Endothelial cell of umbilical vein (primary cell): ENCODE measurements at places on chromosomes 6 and 20. TPM values are rescaled to one million over a fixed set of nuclear protein-coding genes. Genes with fewer than 3 reads are reported as not detected.
A peak's percentile ranks its signal among the peaks of the same experiment; 100 is the strongest.

DNA sequence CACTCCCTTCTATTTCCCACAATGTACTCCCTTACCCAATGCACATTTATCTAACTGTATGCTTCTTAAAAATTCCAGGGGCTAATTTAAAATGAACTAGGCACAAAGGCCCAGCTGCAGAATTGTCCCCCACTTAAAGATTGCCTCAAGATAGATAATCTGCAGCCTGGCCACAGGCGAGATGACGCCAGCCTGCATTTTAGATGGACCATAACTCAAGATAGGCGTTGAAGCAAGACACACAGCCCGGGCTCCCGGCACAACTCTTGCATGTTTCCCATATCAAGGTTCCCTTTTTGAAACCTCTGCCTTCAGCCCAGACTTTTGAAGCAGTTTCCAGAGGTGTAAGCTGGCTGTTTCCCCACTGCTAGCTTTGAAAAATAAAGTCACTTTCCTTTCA is 3.2 kb upstream of the REPS1 start:
- H3K27ac ChIP-seq: no peak overlapping the region
- no peaks in the 10 kb centered on the region for H3K36me3 ChIP-seq
- H3K27me3 ChIP-seq: peaks cover 3% of the 10 kb centered on the region
- no peak for DNase-seq

DNA sequence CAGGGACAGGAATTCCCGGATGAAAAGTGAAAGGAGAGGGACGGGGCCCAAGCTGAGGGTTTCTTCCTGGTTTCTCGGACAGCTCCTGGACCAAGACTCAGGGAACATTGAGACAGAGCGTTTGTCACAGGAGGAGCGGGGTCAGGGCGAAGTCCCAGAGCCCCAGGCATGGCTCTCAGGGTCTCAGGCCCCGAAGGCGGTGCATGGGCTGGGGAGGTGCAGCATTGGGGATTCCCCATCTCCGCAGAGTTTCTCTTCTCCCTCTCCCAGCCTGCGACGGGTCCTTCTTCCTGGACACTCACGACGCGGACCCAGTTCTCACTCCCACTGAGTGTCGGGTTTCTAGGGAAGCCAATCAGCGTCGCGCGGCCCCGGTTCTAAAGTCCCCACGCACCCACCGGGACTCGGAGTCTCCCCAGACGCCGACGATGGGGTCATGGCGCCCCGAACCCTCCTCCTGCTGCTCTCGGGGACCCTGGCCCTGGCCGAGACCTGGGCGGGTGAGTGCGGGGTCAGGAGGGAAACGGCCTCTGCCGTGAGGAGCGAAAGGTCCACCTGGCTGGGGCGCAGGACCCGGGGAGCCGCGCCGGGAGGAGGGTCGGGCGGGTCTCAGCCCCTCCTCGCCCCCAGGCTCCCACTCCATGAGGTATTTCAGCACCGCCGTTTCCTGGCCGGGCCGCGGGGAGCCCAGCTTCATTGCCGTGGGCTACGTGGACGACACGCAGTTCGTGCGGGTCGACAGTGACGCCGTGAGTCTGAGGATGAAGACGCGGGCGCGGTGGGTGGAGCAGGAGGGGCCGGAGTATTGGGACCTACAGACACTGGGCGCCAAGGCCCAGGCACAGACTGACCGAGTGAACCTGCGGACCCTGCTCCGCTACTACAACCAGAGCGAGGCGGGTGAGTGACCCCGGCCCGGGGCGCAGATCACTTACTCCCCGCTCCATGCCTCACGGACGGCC is 54.6 kb upstream of the POLR1H start:
- H3K36me3 ChIP-seq: no peaks in the 10 kb centered on the region
- DNase-seq: no peak
- peaks cover 43% of the 10 kb centered on the region for H3K27me3 ChIP-seq

GRCh38 chr6:100459592-100460184 is 5.0 kb downstream of the SIM1 start:
- no peaks in the 10 kb centered on the region for H3K36me3 ChIP-seq
- peaks cover 18% of the 10 kb centered on the region for H3K4me1 ChIP-seq
- no peak overlapping the region for H3K27ac ChIP-seq
- no peak overlapping the region for H3K4me3 ChIP-seq
- no peak for DNase-seq

Gene GPR6
- total RNA-seq: not detected in 2 replicates

GRCh38 chr6:13859871-13860555 is 45.7 kb upstream of the MCUR1 start:
- peaks cover 19% of the 10 kb centered on the region for H3K27me3 ChIP-seq
- DNase-seq: no peak
- no peaks in the 10 kb centered on the region for H3K36me3 ChIP-seq
- H3K4me1 ChIP-seq: no peaks in the 10 kb centered on the region

Gene ADGRB3
- not detected in 2 replicates for total RNA-seq

DNA sequence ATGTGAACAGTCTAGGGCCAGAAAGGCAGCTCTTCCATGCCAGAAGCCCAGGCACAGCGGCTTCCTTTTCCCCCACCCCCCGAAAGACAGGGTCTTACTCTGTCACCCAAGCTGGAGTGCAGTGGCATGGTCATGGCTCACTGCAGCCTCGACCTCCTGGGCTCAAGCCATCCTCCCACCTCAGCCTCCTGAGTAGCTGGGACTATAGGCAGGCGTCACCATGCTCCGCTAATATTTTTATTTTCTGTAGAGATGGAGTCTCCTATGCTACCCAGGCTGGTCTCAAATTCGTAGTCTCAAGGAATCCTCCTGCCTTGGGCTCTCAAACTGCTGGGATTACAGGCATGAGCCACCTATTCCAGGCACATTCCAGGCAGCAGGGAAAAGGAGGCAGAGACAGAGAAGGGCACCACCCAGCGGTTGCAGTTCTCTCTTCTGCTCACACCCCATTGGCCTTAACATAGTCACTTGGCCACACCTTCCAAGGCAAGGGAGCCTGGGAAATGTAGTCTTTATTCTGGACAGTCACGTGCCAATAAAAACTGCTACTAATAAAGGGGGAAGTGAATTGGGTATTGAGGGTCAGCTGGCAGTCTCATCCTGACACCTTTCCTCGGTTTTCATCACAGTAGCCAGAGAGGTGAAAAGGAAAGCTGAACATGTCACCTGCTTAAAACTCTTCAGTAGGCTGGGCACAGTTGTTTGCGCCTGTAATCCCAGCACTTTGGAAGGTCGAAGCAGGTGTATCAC is 205.9 kb downstream of the ZMYND8 start:
- H3K27me3 ChIP-seq: no peaks in the 10 kb centered on the region
- no peak overlapping the region for H3K27ac ChIP-seq

Gene TXLNB
- total RNA-seq: 0.18 and 0.28 TPM in 2 replicates

GRCh38 chr6:25749837-25750236 is 4.7 kb upstream of the SLC17A4 start:
- no peak overlapping the region for H3K4me3 ChIP-seq
- no peaks in the 10 kb centered on the region for H3K27me3 ChIP-seq
- H3K36me3 ChIP-seq: no peaks in the 10 kb centered on the region
- DNase-seq: no peak
- H3K4me1 ChIP-seq: no peaks in the 10 kb centered on the region
- H3K27ac ChIP-seq: no peak overlapping the region

GRCh38 chr6:105886066-105886813 is 199.9 kb upstream of the PRDM1 start:
- DNase-seq: no peak
- H3K4me3 ChIP-seq: no peak overlapping the region
- no peaks in the 10 kb centered on the region for H3K4me1 ChIP-seq
- H3K27me3 ChIP-seq: no peaks in the 10 kb centered on the region
- no peak overlapping the region for H3K27ac ChIP-seq

Gene KIF25
- not detected in 2 replicates for total RNA-seq

GRCh38 chr20:40435146-40435895 is 253.7 kb downstream of the MAFB start:
- no peaks in the 10 kb centered on the region for H3K36me3 ChIP-seq
- H3K4me3 ChIP-seq: no peak overlapping the region
- H3K27me3 ChIP-seq: no peaks in the 10 kb centered on the region
- no peak overlapping the region for H3K27ac ChIP-seq

GRCh38 chr6:48087448-48087847 is 23.5 kb downstream of the PTCHD4 start:
- no peaks in the 10 kb centered on the region for H3K36me3 ChIP-seq
- H3K27me3 ChIP-seq: no peaks in the 10 kb centered on the region
- no peaks in the 10 kb centered on the region for H3K4me1 ChIP-seq
- H3K4me3 ChIP-seq: no peak overlapping the region
- no peak overlapping the region for H3K27ac ChIP-seq

- H3K27me3 ChIP-seq: peaks cover 2% of the 10 kb centered on the region
- H3K36me3 ChIP-seq: no peaks in the 10 kb centered on the region
Observed at GRCh38 chr6:5930143-5930770, 76.5 kb downstream of the NRN1 start.

- H3K27ac ChIP-seq: no peak overlapping the region
- no peaks in the 10 kb centered on the region for H3K27me3 ChIP-seq
- peak; percentile 57 for DNase-seq
- H3K4me3 ChIP-seq: no peak overlapping the region
- no peaks in the 10 kb centered on the region for H3K36me3 ChIP-seq
Observed at GRCh38 chr20:51345601-51346101, 196.9 kb downstream of the NFATC2 start.

DNA sequence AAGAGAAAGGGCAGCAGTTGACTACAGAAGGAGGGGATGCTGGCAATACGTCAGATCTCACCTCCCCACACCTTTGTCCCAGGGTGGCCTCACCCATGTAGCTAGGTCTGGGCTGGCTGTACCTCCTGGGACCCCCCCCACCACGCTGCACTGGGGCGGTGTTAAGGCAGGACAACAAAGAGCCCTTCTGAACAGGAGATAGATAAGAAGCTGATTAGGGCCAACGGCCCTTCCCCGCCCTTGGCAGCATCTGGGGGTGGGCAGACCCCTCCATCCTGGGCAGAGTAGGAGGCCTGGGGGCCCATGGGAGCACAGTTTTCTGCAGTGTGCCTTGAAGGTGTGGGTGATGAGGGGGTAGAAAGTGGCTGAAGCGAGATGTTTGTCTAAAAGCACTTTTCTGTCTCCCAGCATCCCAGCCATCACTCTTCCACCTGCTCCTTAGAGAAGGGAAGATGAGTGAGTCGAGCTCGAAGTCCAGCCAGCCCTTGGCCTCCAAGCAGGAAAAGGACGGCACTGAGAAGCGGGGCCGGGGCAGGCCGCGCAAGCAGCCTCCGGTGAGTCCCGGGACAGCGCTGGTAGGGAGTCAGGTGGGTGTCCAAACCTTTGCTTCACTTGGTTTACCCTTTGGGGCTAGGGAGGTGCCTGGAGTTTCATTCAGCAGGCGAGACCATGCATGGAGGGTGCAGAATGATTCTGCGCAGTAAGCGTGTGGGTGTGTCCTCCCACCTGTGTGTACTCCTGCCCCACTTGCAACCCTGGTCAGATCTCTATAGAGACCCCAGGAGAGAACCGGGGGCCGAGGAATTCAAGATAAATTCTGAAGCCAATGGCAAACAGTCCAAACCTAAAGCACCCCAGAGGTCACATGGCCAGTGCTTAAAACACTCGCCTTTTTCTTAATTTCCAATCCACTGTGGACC is 3.9 kb downstream of the HMGA1 start:
- no peak for DNase-seq
- H3K4me3 ChIP-seq: peak overlapping the region; percentile 98
- no peaks in the 10 kb centered on the region for H3K27me3 ChIP-seq
- H3K4me1 ChIP-seq: peaks cover 76% of the 10 kb centered on the region
- H3K36me3 ChIP-seq: peaks cover 12% of the 10 kb centered on the region
- H3K27ac ChIP-seq: peak overlapping the region; percentile 70

- H3K4me3 ChIP-seq: no peak overlapping the region
- no peaks in the 10 kb centered on the region for H3K36me3 ChIP-seq
- no peak overlapping the region for H3K27ac ChIP-seq
- no peaks in the 10 kb centered on the region for H3K27me3 ChIP-seq
Observed at GRCh38 chr20:63586797-63587196, 12.8 kb upstream of the HELZ2 start.

DNA sequence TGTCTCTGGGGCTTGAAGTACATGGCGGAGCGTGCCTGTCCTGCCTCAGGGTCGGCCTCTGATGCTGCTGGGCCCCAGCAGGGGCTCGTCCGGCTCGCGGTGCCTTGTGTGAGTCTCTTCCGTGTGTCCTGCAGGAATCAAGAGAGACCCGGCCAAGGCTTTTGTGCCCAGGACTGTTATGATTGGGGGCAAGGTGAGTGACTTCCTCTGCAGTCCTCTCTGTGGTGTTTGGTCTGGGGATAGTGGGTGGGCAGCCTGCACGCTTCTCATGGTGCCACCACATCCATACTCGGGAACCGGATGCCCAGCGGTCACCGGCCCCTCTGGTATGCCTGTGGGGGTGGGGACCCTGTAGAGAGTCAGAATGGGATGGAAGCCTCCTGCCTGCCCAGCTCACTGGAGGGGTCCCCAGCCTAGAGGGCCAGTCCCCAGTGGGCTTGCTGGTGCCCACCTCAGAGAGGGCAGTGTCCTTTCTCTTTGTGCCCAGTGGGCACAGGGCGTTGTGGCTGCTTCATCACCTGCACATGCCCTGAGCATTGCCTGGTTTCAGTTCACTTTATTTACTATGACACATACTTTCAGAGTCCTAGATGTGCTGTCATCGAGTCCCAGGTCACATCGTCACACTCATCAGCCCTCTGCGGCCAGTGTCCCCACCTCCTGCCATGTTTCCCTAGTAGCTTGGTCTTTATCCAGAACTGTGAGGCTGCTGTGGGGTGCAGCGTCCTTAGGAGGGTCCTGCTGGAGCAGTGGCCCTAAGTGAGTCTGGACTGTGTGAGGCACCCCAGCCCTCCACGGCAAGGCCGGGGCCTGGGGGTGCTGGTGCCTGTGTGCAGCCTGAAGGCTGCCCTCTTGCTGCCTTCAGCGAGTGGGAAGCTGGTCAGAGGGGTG is 40.7 kb downstream of the PYGB start:
- H3K4me1 ChIP-seq: no peaks in the 10 kb centered on the region
- H3K27me3 ChIP-seq: no peaks in the 10 kb centered on the region
- no peak overlapping the region for H3K27ac ChIP-seq
- DNase-seq: no peak
- H3K36me3 ChIP-seq: peaks cover 8% of the 10 kb centered on the region
- no peak overlapping the region for H3K4me3 ChIP-seq

GRCh38 chr20:9051508-9051907 is 17.4 kb upstream of the PLCB4 start:
- H3K4me1 ChIP-seq: peaks cover 13% of the 10 kb centered on the region
- no peak overlapping the region for H3K4me3 ChIP-seq
- no peaks in the 10 kb centered on the region for H3K27me3 ChIP-seq
- H3K27ac ChIP-seq: peak overlapping the region; percentile 73
- H3K36me3 ChIP-seq: no peaks in the 10 kb centered on the region
- peak; percentile 93 for DNase-seq
